ENCODE measurements at places on chromosomes 6 and 20.

DNA sequence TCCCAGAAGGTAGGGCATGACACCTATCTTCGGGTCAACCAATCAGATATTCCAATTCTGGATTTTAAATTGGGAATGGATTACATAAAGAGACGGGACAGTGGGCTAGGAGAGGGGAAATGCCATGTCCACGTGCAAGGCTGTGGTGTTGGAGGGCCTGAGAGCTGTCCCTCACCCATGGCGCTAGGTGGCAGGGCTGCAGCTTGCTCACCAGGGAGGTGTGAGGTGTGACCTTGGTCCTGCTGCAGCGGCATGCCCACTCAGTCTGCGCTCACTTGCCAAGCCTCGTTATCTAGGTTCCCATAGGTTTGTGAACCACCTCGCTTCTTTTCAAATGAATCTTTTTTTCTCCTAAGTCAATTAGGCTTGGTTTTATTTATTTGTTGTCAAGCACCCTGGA is 19.4 kb upstream of the CST3 start:
- DNase-seq = no peak

- no peak for DNase-seq
Observed at GRCh38 chr6:11710311-11710761, 68.3 kb downstream of the ADTRP start.

- DNase-seq = no peak
Observed at GRCh38 chr6:48061265-48061990, 49.6 kb downstream of the PTCHD4 start.

DNA sequence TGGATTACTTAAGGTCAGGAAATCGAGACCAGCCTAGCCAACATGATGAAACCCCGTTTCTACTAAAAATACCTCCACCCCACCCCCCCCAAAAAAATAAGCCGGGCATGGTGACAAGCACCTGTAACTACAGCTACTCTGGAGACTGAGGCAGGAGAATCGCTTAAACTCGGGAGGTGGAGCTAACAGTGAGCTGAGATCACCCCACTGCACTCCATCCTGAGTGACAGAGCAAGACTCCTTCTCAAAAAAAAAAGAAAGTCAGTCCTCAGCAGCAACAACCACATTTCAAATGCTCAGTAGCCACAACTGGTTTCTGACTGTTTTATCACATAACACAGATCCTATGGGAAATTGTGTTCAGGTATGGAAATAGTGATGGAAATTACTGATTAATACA is 135.3 kb downstream of the HFE start:
- no peak for DNase-seq

DNA sequence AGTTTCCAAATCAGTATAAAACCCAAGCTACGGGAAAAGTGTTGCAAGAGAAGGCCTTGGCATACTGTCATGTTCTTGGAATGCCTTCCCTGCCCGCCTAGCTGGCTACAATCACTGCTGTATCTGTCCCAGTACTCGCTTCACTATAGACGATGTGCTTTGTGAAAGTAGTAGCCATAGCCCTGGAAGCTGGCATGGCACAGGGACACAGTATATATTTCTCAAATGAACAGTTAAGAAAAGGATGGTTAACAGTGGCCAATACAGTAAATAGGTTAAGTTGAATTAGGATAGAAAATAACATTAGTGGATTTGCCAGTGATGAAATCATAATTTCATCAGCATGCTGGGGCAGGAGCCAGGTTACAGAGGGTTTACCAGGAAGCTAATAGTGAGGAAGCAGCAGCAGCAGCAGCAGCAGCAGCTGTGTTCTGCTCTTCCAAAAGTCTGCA is 499.3 kb downstream of the CDKAL1 start:
- DNase-seq = no peak

DNA sequence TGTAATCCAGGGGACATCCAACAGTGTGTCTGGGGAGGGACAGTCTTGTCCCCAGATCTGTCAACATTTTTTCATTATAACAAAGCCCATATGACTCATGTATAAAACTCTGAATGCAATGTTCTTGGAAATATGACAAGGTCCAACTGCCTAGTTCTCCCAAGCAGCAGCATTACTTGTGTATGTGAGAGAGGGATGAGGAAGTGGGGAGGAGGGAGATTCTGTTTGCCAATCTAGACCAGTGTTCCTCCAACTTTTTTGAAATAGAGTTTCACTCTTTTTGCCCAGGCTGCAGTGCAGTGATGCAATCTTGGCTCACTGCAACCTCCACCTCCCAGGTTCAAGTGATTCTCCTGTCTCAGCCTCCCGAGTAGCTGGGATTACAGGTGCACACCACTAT is 394.8 kb downstream of the DHX35 start:
- no peak for DNase-seq

DNA sequence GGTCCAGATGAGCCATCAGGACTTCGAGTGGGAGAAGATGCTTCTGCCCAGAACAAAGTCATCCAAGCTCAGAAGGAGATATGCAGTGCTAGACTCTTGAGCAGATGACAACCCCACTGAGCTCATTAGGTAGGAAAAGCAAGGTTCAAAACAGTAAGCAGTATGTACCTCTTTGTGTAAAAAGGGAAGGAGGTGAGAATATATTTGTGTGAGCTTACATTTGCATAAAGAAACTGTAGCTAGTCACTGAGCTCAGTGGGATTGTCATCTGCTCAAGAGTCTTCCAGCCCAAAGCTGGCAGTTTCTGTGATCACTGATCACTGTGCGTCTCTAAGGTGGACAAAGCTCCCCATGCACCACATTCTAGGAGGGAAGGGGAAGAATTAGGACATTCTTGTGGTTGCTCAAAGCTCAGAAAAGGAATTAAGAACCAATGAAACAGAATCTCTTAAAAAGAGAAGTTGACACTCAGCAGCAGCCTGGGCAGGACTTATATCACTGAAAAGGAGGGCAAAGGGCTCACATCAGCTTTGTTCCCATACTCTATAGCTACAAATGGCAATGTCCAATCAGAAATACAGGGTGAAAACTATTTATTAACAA is 90.0 kb upstream of the MAFB start:
- no peak for DNase-seq

- no peak for DNase-seq
Observed at GRCh38 chr20:38870733-38871559, 55.3 kb upstream of the FAM83D start.

Measured in NCI-H1694 treated with DMSO at 0.1 percent for 48 hours (cell line).